Panc1 (cell line): ENCODE measurements at places on chromosomes 5 and 9.

DNA sequence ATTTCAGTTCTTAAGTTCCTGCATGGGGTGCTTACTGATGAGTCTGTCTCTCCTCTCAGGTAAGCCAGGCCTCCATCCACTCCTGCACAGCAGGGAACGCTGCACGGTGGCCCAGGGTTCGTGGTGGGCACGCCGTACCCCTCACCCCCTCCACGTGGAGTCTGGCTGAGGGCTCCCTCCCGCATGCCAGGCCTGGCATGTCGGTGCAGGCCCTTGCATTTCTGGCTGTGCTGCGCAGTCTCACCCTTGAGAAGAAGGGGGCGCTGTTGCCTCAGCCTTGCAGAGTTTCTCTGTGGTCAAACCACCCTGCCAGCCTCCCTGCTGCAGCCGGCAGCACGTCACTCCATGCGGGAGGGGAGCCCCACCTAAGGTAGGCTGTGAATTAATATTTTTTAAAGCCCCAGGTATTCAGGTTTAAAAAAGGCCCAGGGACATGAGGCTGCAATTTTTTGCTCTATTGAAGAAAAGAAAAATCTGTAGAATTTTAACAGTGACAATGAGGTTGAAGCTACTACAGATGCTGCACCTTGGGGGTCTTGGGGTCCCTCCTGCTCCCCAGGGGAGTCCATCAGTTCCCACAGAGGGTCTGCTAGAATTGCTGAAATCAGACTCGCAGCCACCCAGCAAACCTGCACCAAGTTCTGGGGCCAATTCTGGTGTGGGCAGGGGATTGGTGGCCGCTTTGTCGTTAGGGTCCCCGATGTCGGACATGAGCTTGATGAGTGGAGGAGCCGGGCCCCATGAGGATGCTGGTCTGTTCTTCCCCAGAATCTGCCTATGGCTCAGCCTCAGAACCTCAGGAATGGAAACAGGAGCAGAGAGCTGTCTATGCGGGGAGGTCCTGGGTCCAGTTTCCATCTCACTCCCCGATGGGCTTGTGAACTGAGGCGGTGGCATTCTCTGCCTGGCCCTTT lies 52.6 kb downstream of the TENT4A start:
- H3K4me3 ChIP-seq, result peak overlapping the region; percentile 44
- DNase-seq, result peak; percentile 57
- H3K4me1 ChIP-seq, result peaks cover 27% of the 10 kb centered on the region
- H3K27ac ChIP-seq, result peak overlapping the region; percentile 85
- H3K27me3 ChIP-seq, result no peaks in the 10 kb centered on the region
- no peaks in the 10 kb centered on the region; the same call in 1 of the 2 replicates for H3K36me3 ChIP-seq

DNA sequence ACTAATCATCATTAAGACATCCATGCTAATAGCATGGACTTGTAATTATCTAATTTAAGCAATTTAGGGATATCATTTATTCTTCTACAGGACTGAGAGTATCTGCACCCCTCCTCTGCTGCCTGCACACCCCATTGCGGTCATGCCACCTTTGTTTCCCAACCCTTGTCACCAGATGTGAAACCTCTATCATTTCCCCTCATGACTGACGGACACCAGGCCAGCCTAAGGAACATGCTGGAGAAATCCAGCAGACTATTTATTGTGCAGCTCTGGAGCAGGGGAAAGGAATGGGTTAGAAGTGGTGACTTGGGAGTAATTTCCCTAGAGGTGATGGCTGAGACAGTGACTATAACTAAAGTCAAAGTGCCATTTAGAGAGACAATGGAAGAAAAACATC lies 40.7 kb downstream of the UGCG start:
- H3K27me3 ChIP-seq, result no peaks in the 10 kb centered on the region
- peaks cover 8% of the 10 kb centered on the region; the same call in 1 of the 2 replicates for H3K36me3 ChIP-seq
- peak overlapping the region; percentile 69 for H3K27ac ChIP-seq
- DNase-seq, result no peak
- H3K4me1 ChIP-seq, result peaks cover 19% of the 10 kb centered on the region

DNA sequence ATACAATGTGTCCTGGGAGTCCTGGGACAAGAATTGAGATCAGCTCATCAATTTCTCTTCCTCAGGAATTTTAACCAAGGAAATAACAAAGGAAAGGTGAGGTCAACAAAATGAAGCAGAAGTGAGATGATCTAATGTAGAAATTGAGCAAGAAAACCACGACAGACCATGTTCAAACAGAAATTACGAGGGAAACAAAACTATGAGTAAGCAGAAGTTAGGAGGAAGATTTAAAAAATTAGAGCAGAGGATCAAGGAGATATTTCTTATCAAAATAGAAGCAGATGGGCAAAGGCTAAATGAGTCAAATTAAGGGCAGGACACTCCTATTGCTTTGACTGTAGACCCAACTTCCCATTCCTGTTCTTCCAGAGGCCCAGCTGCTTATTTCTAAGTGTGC lies 97.4 kb downstream of the HINT1 start:
- no peaks in the 10 kb centered on the region for H3K36me3 ChIP-seq
- DNase-seq, result no peak
- no peak overlapping the region for H3K27ac ChIP-seq

- peak within 1 kb of the TSS; percentile 78 for H3K4me3 ChIP-seq
- no peaks in the 10 kb centered on the region; the same call in 1 of the 2 replicates for H3K36me3 ChIP-seq
- H3K4me1 ChIP-seq, result peaks cover 34% of the 10 kb centered on the region
- no peak for DNase-seq
- H3K27me3 ChIP-seq, result no peaks in the 10 kb centered on the region
Observed at GRCh38 chr5:177473443-177474001, at the start of gene DBN1. TSS of gene DBN1 (minus strand) at chr5:177473634. CDS start at chr5:177473521, 113 bp downstream.

GRCh38 chr5:178462076-178462475 lies 128.1 kb downstream of the COL23A1 start:
- H3K27me3 ChIP-seq, result no peaks in the 10 kb centered on the region
- H3K27ac ChIP-seq, result no peak overlapping the region
- H3K36me3 ChIP-seq, result no peaks in the 10 kb centered on the region
- no peak overlapping the region for H3K4me3 ChIP-seq
- no peaks in the 10 kb centered on the region for H3K4me1 ChIP-seq
- no peak for DNase-seq

GRCh38 chr5:18048449-18048848 lies 414.2 kb downstream of the TAF11L14 start:
- no peak for DNase-seq
- no peak overlapping the region for H3K4me3 ChIP-seq
- H3K27me3 ChIP-seq, result no peaks in the 10 kb centered on the region
- no peak overlapping the region for H3K27ac ChIP-seq

DNA sequence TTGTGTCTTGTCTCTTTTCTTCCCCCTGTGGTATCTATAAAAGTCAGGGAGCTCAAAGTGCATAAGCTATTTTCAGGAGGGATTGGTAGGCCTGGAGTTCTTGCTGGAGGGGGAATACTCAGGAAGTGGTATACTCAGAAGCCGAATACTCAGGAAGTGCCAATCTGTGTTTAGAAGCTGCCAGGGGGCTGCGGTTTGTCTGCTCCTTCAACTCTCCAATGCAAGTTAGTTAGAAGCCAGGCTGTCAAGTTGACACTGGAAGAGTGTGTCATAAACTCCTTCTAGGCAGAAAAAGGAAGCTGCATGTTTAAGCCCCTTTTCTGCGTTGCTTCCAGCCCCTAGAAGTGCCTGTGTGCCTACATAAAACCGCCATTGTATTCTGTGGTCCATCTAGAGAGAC lies 366.5 kb downstream of the TAF11L14 start:
- H3K27me3 ChIP-seq, result no peaks in the 10 kb centered on the region
- no peaks in the 10 kb centered on the region for H3K4me1 ChIP-seq
- no peak overlapping the region for H3K27ac ChIP-seq
- no peaks in the 10 kb centered on the region for H3K36me3 ChIP-seq

- no peaks in the 10 kb centered on the region for H3K36me3 ChIP-seq
- peaks cover 10% of the 10 kb centered on the region for H3K4me1 ChIP-seq
- H3K4me3 ChIP-seq, result no peak overlapping the region
- DNase-seq, result peak; percentile 60
- H3K27me3 ChIP-seq, result no peaks in the 10 kb centered on the region
Observed at GRCh38 chr9:85743275-85744128, 1.7 kb upstream of the AGTPBP1 start.

GRCh38 chr9:137139468-137140150 lies 655 bp downstream of the GRIN1 start:
- H3K4me1 ChIP-seq, result no peaks in the 10 kb centered on the region
- H3K4me3 ChIP-seq, result no peak overlapping the region
- no peaks in the 10 kb centered on the region for H3K36me3 ChIP-seq
- no peak for DNase-seq
- H3K27me3 ChIP-seq, result no peaks in the 10 kb centered on the region

GRCh38 chr5:164324239-164324638 lies 818.8 kb downstream of the MAT2B start:
- no peaks in the 10 kb centered on the region for H3K4me1 ChIP-seq
- no peaks in the 10 kb centered on the region for H3K36me3 ChIP-seq
- no peak for DNase-seq
- no peak overlapping the region for H3K27ac ChIP-seq
- no peak overlapping the region for H3K4me3 ChIP-seq

DNA sequence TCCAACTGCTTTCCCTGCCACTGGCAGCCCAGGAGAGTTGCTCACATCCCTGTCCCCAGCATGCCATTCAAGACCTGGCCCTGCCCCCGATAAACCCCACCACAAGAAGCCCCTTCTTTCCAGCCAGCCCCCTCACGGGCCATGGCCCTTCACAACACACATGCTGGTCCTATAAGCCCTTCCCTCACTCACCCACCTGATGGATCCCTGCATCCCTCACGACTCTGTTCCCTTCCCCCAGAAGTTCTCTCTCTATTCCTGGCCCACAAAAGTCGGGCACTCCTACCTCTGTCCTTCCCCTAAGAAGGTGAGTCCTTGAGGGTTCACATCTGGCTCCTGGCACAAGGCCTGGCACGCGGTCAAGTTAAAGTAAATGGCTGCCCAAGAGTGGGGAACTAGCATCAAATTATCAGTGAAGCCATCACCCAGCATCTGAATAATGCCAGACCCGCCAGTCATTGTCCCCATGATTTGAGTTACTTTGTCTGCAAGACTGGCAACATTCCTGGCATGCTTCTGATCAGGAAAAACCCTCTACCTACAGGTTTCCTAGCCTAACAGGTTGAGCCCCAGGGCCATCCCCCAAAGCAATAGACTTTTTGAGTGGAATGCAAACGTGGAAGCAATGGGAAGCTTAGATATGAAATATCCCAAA lies 65.9 kb downstream of the CRB2 start:
- no peaks in the 10 kb centered on the region for H3K4me1 ChIP-seq
- no peak overlapping the region for H3K27ac ChIP-seq
- H3K27me3 ChIP-seq, result no peaks in the 10 kb centered on the region
- no peak for DNase-seq
- H3K4me3 ChIP-seq, result no peak overlapping the region
- no peaks in the 10 kb centered on the region for H3K36me3 ChIP-seq

GRCh38 chr5:21709770-21710169 lies 1143.4 kb downstream of the CDH12 start:
- no peak overlapping the region for H3K27ac ChIP-seq
- no peaks in the 10 kb centered on the region for H3K27me3 ChIP-seq
- no peak for DNase-seq
- H3K36me3 ChIP-seq, result no peaks in the 10 kb centered on the region

GRCh38 chr9:115234094-115234493 lies 116.1 kb upstream of the TNC start:
- no peaks in the 10 kb centered on the region for H3K27me3 ChIP-seq
- no peak overlapping the region for H3K4me3 ChIP-seq
- no peaks in the 10 kb centered on the region for H3K36me3 ChIP-seq
- DNase-seq, result no peak
- no peaks in the 10 kb centered on the region for H3K4me1 ChIP-seq
- no peak overlapping the region for H3K27ac ChIP-seq

DNA sequence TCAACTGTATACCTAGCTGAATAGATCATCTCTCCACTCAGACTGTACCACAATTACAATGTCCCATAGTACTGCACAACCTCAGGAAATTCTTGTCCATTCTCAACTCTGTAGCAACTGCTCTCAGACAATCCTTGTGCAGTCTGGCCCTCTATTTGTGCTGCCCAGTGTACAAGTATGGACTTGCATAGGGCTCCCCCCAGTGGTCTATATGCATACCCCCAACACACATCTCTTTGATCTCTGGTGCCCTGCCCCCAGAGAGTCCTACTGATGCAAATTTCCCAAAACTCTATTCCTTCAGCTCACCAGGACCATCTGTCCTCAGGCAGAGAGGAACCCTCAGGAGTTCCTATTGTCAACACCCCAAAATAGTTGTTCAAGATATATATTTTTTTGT lies 205.3 kb downstream of the SLCO4C1 start:
- DNase-seq, result peak; percentile 2
- H3K36me3 ChIP-seq, result no peaks in the 10 kb centered on the region
- H3K27me3 ChIP-seq, result no peaks in the 10 kb centered on the region
- H3K4me3 ChIP-seq, result no peak overlapping the region

- no peaks in the 10 kb centered on the region for H3K36me3 ChIP-seq
- H3K4me3 ChIP-seq, result no peak overlapping the region
- H3K27ac ChIP-seq, result no peak overlapping the region
- no peaks in the 10 kb centered on the region for H3K4me1 ChIP-seq
Observed at GRCh38 chr5:135079099-135079681, 45.2 kb upstream of the PITX1 start.

DNA sequence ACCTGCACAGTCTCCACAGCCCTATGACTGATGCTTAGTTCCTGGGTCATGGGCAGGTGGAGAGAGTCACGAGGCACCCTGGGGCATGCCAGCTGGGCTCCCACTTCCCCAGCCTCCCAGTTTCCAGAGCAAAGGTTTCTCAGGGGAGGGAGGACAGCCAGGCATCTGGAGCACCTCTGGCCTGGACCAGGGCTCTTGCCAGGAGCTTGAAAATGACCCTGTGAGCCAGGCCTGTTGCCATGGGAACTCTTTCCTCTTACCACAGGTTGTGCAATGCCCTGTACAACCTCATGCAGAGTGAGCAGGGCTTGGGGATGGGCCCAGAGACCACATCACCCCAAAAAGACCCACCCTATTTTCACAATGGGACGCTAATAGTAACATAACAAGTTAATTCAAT lies 113.1 kb downstream of the PSD2 start:
- peaks cover 10% of the 10 kb centered on the region for H3K4me1 ChIP-seq
- no peaks in the 10 kb centered on the region for H3K27me3 ChIP-seq
- H3K4me3 ChIP-seq, result no peak overlapping the region
- no peaks in the 10 kb centered on the region for H3K36me3 ChIP-seq
- no peak overlapping the region for H3K27ac ChIP-seq

DNA sequence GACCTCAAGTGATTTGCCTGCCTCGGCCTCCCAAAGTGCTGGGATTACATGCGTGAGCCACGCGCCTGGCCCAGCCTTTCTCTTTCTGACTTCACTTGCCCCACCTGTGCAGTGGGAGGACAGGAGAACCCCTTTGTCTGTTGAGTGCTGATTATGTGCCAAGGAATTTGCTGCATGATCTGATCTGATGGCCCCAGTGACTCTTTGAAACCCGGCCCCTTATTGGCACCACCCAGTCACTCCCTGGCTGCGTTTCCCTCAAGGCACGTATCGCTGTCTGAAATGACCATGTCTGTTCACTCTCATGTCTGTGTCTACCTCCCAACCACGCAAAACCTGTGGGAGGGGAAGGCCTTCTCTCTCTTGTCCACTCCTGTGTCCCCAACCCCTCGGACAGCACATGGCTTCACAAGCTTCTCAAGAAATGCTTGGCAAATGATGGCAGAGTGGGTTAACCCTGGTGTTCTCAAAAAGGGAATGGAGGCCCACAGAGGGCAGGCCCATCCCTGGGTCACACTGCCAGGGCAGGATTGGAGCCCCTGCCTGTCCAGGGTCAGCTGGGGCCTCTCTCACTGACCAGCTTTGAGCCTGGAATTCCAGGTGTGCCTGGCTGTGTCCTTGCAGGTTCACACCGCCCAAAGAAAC lies 21.9 kb downstream of the NEK6 start:
- peak overlapping the region; percentile 94 for H3K27ac ChIP-seq
- H3K27me3 ChIP-seq, result no peaks in the 10 kb centered on the region
- H3K36me3 ChIP-seq, result no peaks in the 10 kb centered on the region

GRCh38 chr9:137441289-137441934 lies at the start of gene ENTPD8:
TSS of gene ENTPD8 (minus strand) at chr9:137441357. CDS start at chr9:137438285, 3,072 bp downstream.
- no peak within 1 kb of the TSS for H3K27ac ChIP-seq
- H3K27me3 ChIP-seq, result no peaks in the 10 kb centered on the region
- peaks cover 9% of the 10 kb centered on the region for H3K4me1 ChIP-seq
- H3K36me3 ChIP-seq, result no peaks in the 10 kb centered on the region
- no peak for DNase-seq
